RWPE2 (cell line): ENCODE measurements at places on chromosomes 2 and 18.

DNA sequence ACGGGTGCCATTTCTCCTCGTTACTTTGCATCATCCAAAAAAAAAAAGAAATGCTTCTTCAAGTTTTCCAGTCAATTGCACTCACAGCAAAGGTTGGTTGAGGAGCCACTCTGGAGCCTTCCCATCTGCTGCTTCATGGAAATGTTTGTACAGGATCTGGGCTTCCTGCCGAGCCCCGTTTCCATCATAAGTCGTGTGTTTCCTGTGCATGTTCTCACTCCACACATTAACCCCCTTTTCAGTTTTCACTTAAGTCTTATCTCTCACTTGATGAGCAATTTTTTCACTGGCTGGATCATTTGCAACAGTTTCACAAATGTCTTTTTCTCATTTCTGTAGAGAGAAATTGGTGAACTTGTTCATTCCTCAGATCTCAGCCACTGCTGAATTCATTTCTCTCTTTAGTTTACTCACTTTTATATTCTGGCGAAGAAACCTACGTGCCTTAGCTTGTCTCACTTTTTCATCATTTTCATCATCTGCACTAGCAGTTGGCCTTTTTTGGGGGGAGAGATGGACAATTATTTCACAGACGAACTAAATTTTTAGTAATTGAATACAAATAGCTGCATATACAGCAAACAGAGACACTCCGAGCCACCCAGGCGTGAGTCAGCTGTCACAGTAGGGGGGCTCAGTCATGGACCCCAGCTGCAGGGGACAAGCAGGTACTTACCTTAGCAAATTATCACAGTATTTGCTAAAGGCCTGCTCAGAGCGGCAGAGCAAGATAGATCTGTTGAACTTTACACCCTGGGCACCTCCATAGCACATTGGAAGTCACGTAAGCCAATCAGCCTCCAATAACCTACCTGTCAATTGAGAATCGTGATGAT, 750.8 kb upstream of the ID2 start:
- H3K27me3 ChIP-seq, result no peaks in the 10 kb centered on the region
- H3K36me3 ChIP-seq, result no peaks in the 10 kb centered on the region
- no peak overlapping the region for H3K27ac ChIP-seq
- no peak for DNase-seq
- no peaks in the 10 kb centered on the region for H3K4me1 ChIP-seq

DNA sequence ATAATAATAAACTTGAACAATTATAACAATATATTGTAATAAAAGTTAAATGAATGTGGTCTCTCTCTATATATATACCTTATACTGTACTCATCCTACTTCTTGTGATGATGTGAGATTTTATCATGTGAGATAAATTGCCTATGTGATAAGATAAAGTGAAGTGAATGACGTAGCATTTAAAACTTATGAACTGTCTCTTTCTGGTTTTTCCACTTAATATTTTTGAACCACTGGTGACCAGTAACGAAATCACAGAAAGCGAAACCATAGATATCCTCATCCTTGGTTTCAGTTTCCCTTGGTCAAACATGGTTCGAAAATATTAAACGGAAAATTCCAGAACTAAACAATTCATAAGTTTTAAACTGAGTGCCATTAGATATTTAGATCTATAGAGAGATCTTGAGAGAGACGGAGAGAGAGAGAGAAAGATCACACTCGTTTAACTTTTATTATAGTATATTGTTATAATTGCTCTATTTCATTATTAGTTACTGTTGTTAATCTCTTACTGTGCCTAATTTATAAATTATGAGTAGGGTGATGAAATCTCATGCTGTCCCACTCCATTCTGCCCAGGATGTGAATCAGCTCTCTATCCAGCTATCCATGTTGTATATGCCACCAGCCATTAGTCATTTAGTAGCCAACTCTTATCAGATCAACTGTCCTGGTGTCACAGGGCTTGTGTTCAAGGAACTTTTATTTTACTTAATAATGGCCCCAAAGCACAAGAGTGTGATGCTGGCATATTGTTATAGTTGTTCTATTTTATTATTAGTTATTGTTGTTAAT, 156.8 kb downstream of the THADA start:
- no peak overlapping the region for H3K4me3 ChIP-seq
- H3K36me3 ChIP-seq, result no peaks in the 10 kb centered on the region
- H3K27me3 ChIP-seq, result no peaks in the 10 kb centered on the region

GRCh38 chr18:57603871-57604270, 17.4 kb upstream of the FECH start:
- peaks cover 75% of the 10 kb centered on the region for H3K36me3 ChIP-seq
- no peak for DNase-seq
- no peaks in the 10 kb centered on the region for H3K4me1 ChIP-seq
- H3K27ac ChIP-seq, result no peak overlapping the region
- H3K4me3 ChIP-seq, result no peak overlapping the region

DNA sequence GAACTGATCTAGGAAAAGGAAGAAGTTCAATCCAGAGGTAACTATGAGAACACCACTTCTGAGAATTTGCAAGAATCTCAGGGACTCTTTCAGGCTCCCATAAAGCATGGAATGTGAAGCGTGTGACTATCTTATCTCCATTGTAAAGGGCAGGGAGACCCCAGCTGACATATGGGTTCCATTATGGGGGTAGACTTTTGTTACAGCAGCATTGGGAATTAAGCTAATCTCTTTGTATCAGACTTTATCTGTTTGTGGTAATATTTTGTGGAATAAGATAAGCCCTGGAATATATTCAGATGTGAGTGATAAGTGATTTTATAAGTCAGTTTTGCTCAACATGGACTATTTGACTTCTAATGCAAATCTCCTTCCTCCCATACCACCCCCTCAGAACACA, 468.3 kb downstream of the MEIS1 start:
- no peaks in the 10 kb centered on the region for H3K36me3 ChIP-seq
- H3K27me3 ChIP-seq, result no peaks in the 10 kb centered on the region
- no peak for DNase-seq
- no peak overlapping the region for H3K27ac ChIP-seq

DNA sequence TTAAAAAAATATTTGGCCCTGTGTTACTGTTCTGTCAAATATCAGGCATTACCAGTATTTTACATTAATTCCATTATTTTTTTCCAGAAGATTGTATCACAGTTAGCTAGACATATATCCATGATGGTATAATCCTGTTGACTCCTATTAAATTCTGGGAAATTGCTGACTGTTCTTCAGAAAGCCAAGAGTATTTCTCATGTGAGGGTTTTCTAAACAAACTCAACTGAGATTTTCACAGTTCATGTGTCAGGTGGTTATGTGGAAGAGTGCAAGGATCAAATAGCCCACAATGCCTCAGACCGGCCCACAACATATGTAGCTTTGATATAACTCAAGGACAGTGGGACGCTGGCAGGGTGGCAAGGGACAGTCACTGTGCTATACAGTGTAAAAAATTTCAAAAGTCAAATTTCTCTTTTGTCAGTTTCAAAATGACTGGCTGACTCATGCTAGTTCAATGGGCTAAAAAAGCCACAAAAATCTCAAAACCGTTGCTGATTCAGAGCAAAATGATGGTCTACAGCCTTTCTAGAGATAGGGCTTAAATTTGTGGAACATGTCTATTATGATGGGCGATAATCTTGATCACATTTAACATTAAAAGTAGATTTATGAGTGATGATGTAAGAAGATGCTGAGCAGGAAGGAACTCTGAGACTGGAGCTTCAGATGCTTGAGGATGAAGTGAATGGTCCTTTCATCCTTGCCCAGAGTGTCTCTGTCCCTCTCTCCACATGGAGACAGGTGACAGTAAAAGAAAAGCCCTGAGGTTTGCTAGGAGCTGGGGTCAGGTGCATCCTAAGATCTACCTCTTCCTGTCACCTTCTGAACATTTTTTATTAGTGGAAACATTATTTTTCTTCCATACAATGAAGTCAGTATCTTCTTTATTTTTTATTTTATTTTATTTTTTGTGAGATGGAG, 175.8 kb upstream of the PIEZO2 start:
- H3K27me3 ChIP-seq, result no peaks in the 10 kb centered on the region
- no peak for DNase-seq
- peaks cover 10% of the 10 kb centered on the region for H3K4me1 ChIP-seq
- peak overlapping the region; percentile 21 for H3K27ac ChIP-seq

DNA sequence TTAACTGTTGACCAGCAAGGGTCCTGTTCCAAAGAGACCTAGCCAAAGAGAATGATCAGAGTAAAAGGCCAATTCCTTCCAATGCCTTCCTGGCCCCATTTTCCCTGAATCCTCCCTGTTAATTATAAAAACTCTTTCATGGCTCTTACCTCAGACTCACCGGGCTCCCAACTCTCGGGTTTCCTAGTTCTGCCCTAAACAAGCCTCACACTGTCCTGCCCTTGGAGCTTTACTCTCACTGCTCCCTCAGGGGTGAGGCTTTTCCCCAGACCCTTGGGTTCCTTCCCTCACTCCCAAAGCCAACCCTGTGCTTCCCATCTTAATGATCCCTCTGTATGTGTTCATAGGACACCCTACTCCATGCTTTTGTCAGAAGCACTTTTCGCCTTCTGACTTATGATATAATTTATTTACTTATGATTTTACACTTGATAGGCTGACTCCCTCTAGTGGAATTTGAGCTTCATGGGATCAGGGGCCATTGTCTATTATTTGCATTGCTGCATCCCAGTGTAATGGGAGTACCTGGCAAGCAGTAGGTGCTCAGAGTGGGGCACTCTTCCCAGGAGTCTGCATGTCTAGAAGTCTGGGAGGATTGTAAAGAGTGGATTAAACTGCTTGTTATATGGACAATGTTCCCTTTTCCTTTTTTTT, 29.9 kb upstream of the ZNG1B start:
- no peak overlapping the region for H3K27ac ChIP-seq
- no peak for DNase-seq
- no peaks in the 10 kb centered on the region for H3K27me3 ChIP-seq
- H3K4me3 ChIP-seq, result no peak overlapping the region
- H3K4me1 ChIP-seq, result peaks cover 5% of the 10 kb centered on the region
- H3K36me3 ChIP-seq, result no peaks in the 10 kb centered on the region

GRCh38 chr18:35410561-35410960, 33.4 kb upstream of the ZNF396 start:
- H3K27me3 ChIP-seq, result no peaks in the 10 kb centered on the region
- H3K4me3 ChIP-seq, result no peak overlapping the region
- H3K4me1 ChIP-seq, result peaks cover 29% of the 10 kb centered on the region
- no peaks in the 10 kb centered on the region for H3K36me3 ChIP-seq

DNA sequence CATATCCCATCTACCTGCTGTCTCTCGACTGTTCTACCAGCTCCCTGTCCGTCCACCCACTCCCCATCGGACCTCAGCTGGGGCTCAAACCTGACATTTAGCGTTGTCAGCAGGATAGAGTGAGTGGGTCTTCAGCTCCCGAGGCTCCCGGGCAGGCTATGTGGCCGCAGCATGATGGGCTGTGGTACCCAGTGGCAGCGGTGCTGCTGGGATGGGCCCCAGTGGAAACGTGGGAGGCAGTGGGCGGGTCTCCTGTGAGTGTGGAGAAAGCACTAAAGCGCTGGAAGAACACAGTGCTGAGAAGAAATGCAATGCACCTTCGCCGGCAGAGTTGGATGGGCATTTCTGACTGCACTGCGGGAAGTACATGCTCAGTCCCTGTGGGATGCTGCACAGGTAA, 204.8 kb upstream of the SYT4 start:
- H3K4me1 ChIP-seq, result no peaks in the 10 kb centered on the region
- no peaks in the 10 kb centered on the region for H3K27me3 ChIP-seq
- no peak overlapping the region for H3K4me3 ChIP-seq
- H3K36me3 ChIP-seq, result no peaks in the 10 kb centered on the region

DNA sequence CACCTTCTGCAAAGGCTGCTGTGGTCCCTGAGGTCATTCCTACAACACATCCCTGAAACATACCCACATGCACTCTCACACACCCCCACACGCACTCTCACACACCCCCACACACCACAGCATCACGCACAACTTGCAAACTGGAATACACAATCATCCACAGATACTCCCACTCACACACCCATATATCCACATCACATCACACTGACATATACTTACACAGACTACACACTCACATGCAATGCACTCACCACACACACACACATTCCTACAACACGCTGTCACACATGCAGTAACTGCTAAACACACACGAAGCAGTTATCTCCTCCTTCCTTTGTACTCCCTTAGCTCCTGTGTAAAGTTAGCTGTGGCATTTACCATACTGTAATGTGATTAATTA, 57.1 kb upstream of the PKDCC start:
- no peaks in the 10 kb centered on the region for H3K27me3 ChIP-seq
- DNase-seq, result no peak
- H3K36me3 ChIP-seq, result no peaks in the 10 kb centered on the region

DNA sequence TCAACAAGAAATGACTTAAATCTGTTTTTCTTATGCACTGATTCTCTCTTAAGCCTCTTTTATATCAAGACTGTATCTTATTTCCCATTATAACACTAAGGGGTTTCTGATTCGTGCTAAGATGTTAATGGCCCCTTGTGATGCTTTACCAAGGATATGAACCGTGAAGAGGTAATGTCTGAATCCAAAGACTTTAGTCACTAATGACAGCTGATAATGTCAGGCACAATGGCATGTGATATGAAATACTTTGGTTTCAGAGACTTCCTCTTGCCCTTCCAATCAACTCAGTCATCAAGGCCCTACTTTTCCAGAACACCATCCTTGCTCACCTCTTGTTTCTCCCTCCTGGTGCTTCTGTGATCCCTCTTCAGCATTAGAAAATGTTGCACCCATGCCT, 262.8 kb downstream of the KCNE4 start:
- H3K27ac ChIP-seq, result no peak overlapping the region
- H3K36me3 ChIP-seq, result no peaks in the 10 kb centered on the region
- no peak for DNase-seq
- H3K27me3 ChIP-seq, result no peaks in the 10 kb centered on the region
- H3K4me1 ChIP-seq, result no peaks in the 10 kb centered on the region

- H3K4me3 ChIP-seq, result no peak overlapping the region
- peaks cover 25% of the 10 kb centered on the region for H3K4me1 ChIP-seq
- H3K27ac ChIP-seq, result no peak overlapping the region
- H3K36me3 ChIP-seq, result no peaks in the 10 kb centered on the region
Observed at GRCh38 chr2:180653481-180653880, 326.9 kb upstream of the UBE2E3 start.

DNA sequence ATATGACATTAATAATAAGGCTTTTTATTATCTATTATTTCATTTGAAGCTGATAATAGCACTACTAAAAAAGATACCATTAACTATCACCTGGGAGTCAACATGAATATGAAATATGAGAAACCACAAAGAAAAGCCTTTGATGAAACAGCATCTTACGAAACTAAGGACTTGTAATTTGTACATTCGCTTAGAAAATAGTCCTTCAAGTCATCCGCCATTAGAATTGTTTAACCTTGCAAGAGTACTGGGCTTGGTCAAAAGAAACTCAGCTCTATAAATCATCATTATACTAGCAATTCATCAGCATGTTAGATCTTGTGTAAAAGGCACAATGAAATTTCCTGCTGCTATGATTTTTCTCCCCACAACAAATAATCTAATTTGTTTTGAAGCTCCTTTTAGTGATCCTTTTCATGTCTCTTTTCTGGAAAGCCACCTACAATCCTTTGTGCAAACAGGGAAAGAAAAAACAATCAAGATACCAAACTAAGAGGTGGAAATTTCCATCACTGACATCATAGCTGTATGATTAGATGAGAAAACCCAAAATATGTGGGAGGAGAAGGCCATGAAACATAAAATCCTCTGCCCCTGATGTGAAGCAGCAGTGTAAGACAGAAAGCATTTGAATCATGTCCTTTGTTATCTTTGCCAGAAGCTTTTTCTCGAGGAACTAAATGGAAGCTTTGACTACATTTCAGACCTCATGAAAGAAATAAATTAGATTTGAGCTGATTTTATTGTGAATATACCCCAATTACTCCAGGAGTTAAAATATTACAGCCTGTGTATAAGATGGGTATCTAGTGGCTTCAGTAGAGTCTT, 31.2 kb downstream of the SCN9A start:
- no peaks in the 10 kb centered on the region for H3K36me3 ChIP-seq
- peaks cover 19% of the 10 kb centered on the region for H3K4me1 ChIP-seq
- H3K27ac ChIP-seq, result no peak overlapping the region
- H3K27me3 ChIP-seq, result no peaks in the 10 kb centered on the region
- no peak for DNase-seq
- H3K4me3 ChIP-seq, result no peak overlapping the region
